GM03348 (cell line): ENCODE measurements at places on chromosomes 3 and 15.

DNA sequence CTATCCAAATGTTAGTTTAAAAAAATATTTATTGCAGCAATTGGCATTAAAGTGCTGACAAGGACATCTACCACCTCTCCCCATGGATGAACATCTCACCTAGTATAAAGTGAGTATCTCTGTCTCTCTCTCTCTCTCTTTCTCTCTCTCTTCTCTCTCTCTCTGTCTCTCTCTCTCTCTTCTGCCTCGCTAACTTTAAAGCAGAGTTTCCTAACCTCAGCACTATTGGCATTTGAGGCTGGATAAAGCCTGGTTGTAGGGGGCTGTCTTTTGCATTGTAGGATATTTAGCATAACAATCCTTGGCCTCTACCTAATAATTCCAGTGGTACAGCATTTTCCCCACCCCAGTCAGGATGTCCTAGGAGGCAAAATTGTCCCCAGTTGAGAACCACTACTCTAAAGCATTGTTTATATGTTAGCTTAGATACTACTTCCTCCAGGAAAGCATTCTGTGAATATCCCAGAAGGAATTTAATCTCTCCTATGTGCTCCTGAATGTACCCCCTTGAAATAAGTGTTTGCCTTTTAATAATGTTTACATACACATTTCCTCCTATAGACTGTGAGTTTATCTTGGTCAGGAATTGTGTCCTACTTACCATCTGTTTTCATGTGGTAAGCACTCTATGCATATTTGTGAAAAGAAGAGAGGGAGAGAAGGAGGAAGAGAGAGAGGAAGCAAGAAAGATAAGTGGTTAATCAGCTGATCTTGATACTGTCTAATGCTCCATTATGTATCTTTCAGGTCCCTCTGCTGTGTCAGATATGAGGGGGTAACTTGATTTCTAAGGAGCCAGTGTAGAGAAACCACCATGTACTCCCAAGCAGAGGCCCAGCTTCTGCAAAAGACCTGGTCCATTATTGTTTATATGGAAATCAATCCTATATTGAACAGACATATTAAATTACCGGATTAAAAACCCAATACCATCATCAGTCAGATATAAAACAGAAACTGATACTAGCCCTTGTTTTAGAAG, 346.6 kb downstream of the RBMS3 start:
- no peak for DNase-seq

DNA sequence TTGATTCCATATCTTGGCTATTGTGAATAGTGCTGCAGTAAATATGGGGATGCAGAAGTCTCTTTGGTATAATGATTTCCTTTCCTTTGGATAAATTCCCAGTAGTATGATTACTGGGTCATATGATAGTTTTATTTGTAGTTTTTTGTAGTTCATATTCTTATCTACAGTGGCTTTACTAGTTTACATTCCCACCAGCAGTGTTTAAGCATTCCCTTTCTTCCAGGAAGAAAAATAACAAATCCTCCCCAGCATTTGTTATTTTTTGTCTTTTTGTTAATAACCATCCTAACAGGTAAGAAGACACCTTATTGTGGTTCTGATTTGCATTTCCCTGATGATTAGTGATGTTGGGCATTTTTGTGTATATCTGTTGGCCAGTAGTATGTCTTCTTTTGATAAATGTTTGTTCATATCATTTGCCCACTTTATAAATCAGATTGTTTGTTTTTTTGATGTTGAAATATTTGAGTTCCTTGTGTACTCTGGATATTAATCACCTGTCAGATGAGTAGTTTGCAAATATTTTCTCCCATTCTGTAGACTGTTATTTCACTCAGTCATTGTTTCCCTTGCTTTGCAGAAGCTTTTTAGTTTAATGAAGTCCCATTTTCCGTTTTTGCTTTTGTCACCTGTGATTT, 163.3 kb upstream of the THRB start:
- no peak for DNase-seq

- DNase-seq = no peak
Measured at GRCh38 chr3:192991356-192991755, 73.7 kb upstream of the MB21D2 start.

GRCh38 chr3:29011441-29011840, 269.4 kb upstream of the RBMS3 start:
- no peak for DNase-seq

GRCh38 chr3:171791692-171792076, 18.6 kb downstream of the PLD1 start:
- no peak for DNase-seq

- DNase-seq = no peak
Measured at GRCh38 chr3:42473083-42473932, 29.1 kb upstream of the VIPR1 start.

DNA sequence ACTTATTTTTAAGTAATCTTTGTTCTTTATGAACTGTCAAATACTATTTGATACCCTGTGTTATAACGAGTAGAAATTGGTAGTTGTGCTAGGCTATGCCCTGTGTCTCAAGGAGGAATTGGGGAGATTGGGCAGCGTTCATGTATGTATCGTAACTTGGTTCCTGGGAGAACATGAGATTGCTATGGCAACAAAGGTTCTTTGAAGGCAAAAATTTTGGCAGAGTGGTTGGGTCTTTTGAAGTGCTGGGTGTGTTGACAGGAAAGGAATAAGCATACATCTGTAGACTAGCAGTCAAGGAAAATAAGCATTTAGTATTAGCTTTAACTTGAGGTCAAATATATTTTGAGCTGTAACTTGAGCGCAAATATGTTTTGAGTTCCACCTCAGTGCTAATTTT, 45.3 kb downstream of the TCF12 start:
- no peak for DNase-seq

DNA sequence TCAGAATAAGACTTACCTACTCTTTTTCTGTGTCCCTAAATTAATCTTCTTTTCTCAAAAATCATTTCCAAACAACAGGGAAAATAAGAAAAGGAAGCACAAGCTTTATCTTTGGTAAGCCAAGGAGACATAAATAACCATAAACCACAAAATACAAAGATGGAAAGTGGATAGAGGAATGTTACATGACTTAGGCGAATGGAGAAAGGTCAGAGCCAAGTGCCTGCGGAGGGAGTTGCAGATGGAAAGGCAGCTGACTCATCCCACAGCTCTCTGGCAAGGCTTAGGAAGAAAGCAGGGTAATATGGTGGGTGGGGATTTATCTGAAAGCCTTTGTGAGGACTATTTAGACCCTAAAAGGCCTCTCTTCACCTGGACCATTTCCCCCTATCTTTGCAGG, 72.8 kb downstream of the GALK2 start:
- peak; percentile 78 for DNase-seq

DNA sequence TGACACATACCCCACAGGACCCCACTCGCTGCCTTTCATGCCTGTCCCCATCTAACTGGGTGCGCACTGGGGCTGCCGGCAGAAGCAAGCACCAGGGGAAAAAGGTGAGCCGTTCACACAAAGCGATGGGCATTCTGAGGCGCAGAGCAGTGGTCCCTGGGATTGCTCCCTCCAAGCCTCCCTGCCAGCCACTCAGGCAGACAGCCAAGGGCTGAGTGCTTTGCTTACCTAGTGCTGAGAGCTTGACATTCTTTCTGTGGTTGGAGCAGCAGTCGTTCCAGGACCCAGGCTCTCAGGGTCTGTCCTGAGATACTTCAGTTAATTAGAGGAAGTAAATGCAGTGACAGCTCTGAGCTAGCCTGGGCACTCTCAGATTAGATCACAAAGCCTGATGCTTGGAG, 5.7 kb downstream of the ESYT3 start:
- DNase-seq = peak; percentile 45

DNA sequence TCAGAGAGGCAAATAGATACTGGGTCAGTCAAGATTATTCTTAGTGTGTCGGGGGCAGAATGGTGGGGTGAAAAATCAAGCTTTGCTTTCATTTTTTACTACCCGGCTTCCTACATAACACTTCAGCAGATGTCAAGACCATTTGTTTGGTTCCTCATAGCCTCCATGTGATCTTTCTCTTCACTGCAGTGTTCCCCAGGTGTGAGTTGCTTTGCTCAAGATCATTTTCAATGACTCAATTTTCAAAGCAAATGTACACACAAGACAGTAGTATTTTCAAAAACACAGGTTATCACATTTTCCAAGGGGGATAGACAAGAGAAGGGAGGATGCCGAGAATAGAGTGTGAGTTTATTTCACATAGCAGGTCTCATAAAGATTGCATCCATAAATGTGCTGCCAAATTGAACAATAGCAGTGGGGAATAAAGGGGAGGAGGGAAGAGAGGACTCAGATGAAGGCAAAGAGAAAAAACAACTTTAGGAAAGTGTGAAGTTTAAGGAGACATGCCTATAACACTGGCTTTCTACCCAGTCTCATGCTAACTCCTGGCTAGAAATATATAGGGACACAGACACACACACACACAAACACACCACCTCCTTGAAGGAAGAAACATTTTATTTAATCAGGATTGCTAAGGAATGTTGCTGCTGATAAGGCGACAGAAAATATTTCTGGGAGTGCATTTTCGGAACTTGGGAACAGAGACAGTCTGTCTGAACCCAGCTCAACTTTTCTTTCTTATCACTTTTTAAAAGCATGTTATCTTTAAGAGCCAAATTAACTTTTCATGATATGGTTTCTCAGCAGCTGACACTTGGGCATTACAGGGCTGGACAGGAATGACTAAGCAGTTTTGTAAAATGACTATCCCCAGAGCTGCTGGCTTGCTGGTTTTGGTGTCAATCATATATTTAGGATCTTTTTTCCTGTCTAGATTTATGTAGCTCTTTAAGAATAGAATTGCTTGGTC, 402.4 kb downstream of the RBMS3 start:
- peak; percentile 38 for DNase-seq

GRCh38 chr3:53629402-53629723, 135.0 kb downstream of the CACNA1D start:
- DNase-seq = no peak

DNA sequence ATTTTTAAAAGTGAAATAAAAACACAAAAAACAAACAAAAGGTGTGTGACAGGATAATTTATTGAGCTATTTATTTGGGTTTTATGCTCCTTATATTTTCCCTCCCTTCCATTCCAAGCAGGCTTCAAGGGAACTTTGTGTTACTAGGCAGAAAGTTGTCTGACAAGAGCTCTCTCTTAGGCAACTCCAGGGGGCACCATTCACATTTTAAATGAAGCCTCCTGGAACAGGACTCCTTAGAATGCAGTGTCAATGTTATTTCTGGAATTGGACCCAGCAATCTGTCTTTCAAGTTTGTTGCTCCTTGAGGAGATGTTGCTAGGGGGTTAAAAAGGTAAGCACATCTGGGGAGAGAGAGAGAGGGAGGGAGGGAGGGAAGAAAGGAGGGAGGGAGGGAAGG, 5.4 kb upstream of the RFX7 start:
- peak; percentile 50 for DNase-seq

GRCh38 chr3:61333192-61333961, 82.1 kb upstream of the FHIT start:
- no peak for DNase-seq

DNA sequence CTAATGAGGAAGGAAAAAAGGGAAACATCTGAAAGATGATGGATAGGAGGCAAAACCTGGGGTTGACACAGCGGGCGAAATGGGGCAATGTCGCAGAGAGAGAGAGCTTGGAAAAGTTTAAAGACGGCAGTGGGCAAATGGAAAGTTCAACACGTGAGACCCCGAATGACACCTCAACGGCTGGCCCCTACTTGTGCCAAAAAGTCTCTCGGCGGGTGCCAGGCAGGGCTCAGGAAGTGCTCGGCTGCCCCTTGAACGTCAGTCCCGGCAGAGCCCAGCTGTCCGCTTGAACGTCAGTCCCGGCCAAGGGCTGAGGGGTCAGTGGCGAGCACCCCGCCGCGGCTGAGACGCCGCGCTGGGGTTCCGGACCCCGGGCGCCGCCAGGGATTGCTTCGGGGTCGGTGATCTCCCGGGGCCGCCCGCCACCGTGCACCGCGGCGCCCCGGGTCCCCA, 658 bp downstream of the EOGT start:
- DNase-seq = no peak
